ENCODE measurements at places on chromosomes 16 and 17.
A peak's percentile ranks its signal among the peaks of the same experiment; 100 is the strongest.

DNA sequence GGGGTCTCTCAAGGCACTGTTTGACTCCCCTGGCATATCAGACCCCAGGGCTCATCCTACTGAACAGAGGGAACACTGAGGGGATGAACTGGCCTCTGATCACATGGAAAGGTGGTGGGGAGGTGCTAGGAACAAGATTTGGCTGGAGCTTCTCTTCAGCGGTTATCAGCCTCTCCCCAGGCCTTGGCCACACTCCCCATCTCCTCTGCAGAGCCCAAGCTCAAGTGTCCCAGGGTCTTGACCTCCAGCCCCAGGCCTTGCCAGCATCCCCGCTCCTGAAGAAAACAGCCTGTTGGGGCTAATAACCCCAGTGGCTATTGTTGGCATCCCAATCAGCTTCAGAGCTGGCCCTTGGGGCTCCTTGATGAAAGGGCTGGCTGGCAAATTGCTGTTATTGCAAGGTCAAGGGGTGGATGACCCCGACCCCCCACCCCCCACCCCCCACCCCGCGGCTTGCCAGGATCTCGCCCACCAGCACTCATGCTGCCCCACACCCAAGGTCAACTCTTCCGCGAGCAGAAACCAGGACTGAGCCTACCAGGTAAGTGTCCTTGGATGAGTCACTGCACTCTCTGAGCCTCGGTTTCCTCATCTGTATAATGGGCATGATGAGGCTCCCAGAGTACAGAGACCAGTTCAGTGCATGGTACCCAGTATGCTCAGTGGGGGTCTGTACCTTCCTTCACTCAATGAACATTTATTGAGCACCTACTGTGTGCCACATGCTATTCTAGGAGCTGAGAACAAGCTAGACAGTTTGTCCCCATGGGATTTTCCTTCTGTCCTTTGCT lies 18.8 kb upstream of the FAM83G start:
- no peak overlapping the region for H3K4me3 ChIP-seq
- no peaks in the 10 kb centered on the region for H3K27me3 ChIP-seq
- H3K4me1 ChIP-seq, result no peaks in the 10 kb centered on the region
- DNase-seq, result no peak

GRCh38 chr17:42163113-42163512 lies 8.3 kb upstream of the RAB5C start:
- no peak overlapping the region for H3K27ac ChIP-seq
- DNase-seq, result peak; percentile 82
- no peaks in the 10 kb centered on the region for H3K36me3 ChIP-seq

GRCh38 chr17:60390925-60391470 lies 935 bp downstream of the USP32 start:
- no peaks in the 10 kb centered on the region for H3K27me3 ChIP-seq
- H3K4me1 ChIP-seq, result peaks cover 52% of the 10 kb centered on the region
- H3K27ac ChIP-seq, result peak overlapping the region; percentile 95
- peak overlapping the region; percentile 93 for H3K4me3 ChIP-seq

DNA sequence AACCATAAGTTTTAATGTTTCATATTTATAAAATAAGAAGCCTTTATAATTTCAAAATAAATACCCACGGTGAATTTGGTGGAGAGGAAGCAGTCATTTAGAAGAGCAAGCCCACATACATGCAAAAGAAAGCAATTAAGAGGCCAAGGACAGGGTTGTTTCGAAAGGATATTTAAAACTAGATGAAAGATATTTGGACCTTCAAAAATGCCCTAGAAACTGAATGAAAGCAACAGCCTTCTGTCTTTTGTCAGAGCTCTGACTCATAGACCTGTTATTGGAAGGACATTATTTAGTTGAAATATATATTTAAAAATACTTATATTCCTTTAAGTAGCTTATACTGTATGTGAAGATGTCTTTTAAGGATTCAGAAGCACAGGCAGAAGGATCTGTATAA lies 8.6 kb upstream of the METTL9 start:
- H3K27me3 ChIP-seq, result no peaks in the 10 kb centered on the region
- no peak overlapping the region for H3K4me3 ChIP-seq
- no peaks in the 10 kb centered on the region for H3K4me1 ChIP-seq
- no peak overlapping the region for H3K27ac ChIP-seq
- no peaks in the 10 kb centered on the region for H3K36me3 ChIP-seq

DNA sequence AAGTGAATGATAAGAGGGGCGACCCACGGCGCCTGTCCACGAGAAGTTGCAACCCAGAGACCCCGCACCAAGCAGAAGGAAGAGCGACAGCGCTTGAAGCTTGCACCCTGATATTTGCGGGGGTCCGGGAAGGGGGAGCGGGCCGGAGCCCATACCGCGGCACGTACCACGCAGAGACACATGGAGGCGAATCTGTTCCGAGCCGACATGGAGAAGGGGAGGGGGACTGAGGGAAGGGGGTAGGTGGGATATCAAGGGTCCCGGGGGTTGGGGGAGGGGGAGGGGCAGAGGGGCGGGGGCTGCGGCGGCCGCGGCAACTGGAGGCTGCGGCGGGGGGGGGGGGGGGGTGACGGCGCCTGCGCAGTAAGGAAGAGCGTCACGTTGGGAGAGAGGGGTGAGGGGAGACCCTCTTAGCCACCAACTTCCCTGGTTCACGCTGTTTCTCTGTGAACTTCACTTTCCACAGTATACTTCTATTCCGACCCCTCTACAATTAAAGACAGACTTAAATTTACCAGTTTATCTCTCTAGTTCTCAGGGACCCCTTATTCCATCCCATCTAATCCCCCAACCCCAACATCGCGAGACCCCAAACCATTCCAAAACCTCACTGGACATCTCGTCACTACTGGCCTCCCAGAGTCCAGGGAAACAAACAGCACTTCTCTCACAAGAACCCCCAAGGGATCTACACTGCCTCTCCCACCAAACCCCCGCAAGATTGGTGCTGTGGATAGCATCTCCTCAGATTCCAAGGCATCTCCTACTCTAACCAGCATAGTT lies 8.0 kb downstream of the DLG4 start:
- H3K4me1 ChIP-seq, result peaks cover 55% of the 10 kb centered on the region
- peak overlapping the region; percentile 80 for H3K4me3 ChIP-seq

DNA sequence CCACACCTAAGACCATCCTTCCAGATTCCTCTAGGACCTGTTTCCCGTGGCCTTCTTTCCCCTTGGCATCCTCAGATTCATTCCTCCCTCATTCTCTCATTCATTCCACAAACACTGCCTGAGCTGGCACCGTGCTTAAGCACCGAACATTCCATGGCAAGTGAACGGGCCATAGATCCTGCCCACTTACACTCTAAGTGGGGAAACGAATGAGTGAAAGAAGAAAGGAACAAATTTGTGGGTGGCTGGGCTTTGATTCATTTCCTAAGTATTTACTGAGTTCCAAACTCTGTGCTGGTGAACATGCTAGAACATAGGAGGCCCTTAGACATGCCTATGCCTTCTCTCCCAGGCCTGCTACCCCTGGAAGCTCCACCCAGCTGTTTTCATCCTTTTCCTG lies 30.0 kb downstream of the SRCIN1 start:
- peaks cover 31% of the 10 kb centered on the region for H3K4me1 ChIP-seq
- H3K4me3 ChIP-seq, result no peak overlapping the region
- H3K27ac ChIP-seq, result no peak overlapping the region
- H3K36me3 ChIP-seq, result no peaks in the 10 kb centered on the region

- H3K27me3 ChIP-seq, result no peaks in the 10 kb centered on the region
- H3K4me3 ChIP-seq, result no peak overlapping the region
Observed at GRCh38 chr17:74185571-74186185, 17.8 kb upstream of the RPL38 start.

DNA sequence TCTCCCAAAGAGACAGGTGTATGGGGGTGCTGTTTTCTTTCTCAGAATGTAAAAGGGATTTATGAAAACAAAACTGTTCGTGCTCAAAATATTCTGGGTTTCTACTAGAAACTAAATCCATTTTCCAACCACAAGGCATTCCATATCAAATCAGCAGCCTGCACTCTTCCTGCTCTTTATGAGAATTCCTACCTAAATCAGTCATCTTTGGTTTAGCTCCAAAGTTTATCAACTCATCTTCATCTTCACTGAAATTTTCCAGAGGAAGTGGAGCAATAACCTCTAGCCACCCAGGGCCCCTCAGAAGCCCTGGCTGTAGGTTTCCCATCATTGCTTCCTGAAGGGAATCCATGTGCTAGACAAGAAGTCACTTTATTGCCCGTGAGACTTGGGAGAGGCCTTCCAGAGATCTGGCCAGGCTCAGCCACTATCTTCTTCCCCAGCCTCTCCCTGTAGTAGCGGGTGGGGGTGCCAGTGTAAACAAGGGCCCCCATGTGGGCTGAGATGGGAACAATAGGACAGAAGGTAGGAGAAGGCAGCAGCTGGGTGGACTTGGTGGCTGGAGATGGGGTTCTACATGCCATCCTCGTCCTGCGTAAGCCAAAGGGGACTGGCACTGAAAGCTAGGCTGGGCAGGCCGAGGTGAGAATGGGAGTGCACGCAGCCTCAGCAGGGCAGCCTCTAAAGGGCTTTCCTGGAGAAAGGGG lies 22.0 kb upstream of the ALDH3A1 start:
- H3K27me3 ChIP-seq, result no peaks in the 10 kb centered on the region
- no peak for DNase-seq
- H3K4me3 ChIP-seq, result no peak overlapping the region
- H3K4me1 ChIP-seq, result no peaks in the 10 kb centered on the region
- H3K27ac ChIP-seq, result no peak overlapping the region
- no peaks in the 10 kb centered on the region for H3K36me3 ChIP-seq

DNA sequence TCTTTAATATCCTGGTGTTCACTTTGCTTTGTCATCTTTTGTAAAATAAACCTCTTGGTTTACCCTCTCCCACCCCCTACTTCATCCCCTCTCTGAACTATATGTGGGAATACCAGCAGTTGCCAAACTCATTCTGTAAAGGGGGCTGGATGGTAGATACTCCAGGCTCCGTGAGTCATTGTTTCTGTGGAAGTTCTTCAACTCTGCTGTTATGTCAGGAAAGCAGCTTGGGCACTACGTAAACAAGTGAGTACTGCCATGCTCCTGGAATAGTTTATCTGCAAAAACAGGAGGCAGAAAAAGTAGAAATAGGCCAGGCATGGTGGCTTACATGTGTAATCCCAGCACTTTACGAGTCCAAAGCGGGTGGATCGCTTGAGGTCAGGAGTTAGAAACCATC lies 17.6 kb downstream of the MVP start:
- H3K4me3 ChIP-seq, result no peak overlapping the region
- no peaks in the 10 kb centered on the region for H3K36me3 ChIP-seq
- no peaks in the 10 kb centered on the region for H3K27me3 ChIP-seq
- H3K27ac ChIP-seq, result no peak overlapping the region

DNA sequence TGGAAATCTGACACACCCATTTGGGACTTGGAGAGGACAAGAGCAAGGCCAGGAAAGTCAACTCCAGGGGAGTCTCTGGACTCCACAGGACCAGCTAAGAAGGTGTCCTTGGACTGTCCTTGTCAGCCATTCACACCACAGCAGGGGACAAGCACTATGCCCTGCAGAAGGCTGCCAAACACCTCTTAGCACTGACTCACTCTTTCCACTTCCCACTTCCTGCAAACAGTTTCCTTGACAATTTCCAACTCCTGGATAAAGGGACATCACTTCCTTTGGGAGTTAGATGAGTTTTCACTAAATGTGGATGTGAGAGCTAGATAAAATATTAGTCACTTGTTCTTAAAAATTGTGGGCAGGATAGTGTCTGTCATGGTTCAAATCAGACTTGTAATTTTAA lies 37.8 kb upstream of the BCAR1 start:
- H3K4me3 ChIP-seq, result no peak overlapping the region
- H3K27me3 ChIP-seq, result no peaks in the 10 kb centered on the region
- no peaks in the 10 kb centered on the region for H3K4me1 ChIP-seq
- H3K27ac ChIP-seq, result no peak overlapping the region
- H3K36me3 ChIP-seq, result peaks cover 23% of the 10 kb centered on the region
- no peak for DNase-seq

- no peaks in the 10 kb centered on the region for H3K36me3 ChIP-seq
- peaks cover 16% of the 10 kb centered on the region for H3K4me1 ChIP-seq
- no peak for DNase-seq
- H3K27me3 ChIP-seq, result no peaks in the 10 kb centered on the region
- H3K4me3 ChIP-seq, result no peak overlapping the region
- H3K27ac ChIP-seq, result no peak overlapping the region
Observed at GRCh38 chr16:66620429-66620795, 15.9 kb downstream of the CMTM3 start.

DNA sequence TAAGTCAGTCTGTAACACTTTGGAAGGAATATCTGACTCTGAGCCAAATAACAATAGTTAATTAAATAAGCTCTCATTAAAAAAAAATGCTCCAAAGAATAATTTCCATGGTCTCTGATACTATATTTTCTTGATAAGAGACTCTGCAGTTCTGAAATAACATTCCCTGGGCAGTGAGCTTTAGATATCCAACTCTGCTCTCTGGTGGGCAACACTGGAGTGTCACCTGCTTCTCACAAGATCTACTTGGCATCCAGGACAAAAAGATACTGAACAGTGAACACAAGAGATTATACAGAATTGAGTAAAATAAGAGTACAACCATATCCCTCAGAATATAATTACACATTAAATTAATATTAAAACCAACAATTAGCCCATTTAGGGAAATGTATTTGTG lies 13.7 kb downstream of the BLMH start:
- H3K4me3 ChIP-seq, result no peak overlapping the region
- peak; percentile 35 for DNase-seq
- H3K4me1 ChIP-seq, result no peaks in the 10 kb centered on the region
- H3K27me3 ChIP-seq, result no peaks in the 10 kb centered on the region
